ENCODE measurements at places on chromosomes 11 and 22.

GRCh38 chr11:65593518-65594414, 1.8 kb downstream of the KCNK7 start:
- no peak for DNase-seq

DNA sequence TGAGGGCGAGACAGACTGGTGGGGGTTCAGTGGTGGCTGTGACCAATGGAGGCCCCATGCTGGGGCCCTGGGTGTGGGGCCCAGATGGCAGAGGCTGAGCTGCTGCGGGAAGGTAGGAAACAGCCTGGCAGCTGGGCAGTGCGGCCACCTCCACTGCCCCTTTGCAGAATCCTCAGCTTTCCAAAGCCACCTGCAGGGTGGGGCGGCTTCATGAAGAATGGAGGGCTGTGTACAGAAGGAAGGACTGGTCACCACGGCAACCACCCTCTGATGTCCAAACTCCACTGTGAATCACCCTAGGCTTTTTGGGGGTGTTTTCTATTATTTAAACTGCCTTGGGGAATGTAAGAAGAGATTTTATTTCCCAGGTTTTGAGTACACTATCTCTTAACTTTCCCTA, 166.3 kb upstream of the NAV2 start:
- no peak for DNase-seq

DNA sequence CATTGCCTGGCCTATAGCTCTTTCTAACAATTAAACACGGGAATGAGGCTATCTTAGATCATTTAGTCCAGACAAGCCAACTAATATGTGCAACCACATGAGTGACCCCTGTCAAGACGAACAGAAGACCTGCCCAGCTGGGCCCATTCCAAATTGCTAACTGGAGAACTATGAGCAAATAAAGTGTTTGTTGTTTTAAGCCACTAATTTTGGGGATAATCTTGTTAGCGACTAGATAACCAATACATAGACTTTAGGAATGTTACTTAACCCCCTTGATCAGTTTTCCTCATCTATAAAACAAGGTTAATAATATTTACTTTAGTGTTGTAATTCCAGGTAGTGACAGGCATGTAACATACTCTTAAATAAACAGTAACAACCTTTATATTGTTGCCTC, 848.3 kb downstream of the METTL15 start:
- DNase-seq, result no peak

DNA sequence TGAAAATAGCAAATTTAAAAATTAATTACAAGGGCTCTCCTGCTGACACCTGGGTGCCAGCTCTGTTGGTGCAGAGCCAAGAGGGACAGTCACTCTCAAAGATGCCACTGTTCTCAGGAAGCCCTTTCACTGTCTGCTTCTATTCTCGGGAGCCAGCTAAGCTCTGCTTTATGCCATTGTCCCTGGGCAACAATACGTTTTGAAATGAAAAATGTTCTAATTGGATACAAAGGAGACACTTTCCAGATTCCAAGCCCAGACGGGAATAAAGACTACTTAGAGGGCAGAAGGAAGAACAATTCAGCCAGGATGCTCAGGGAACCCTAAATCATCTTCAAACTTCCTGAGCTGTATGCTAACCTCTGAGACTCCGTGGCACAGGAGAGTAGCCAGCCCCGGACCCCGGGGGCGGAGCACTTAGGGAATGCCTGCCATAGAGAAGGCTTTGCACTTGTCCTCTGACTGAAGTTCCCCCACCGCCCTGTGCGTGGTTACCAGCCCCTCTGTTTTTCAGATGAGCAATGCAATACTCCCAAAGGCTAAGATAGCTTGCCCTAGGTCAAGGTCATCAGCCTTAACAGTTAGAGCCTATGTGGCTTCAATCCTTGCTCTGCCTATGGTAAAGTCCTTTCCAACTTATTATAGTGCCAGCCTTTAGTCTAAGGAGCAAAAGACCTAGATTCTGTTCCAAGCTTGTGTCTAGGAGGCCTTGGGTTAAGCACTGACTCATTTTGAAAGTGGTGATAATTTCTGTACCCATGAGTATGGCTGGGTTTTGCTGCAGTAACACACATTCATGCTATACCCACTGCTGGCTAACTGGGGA, 150.9 kb downstream of the CACNA1I start:
- DNase-seq, result no peak

- no peak for DNase-seq
Measured at GRCh38 chr22:33013531-33014162, 44.5 kb downstream of the SYN3 start.

Data from stimulated activated CD4-positive, alpha-beta T cell treated with anti-CD3 and anti-CD28 coated beads, Interleukin-2, amount 100 ng/mL, for 4 hours (primary cell).